ENCODE measurements at places on chromosomes 5 and 9. TPM values are rescaled to one million over a fixed set of nuclear protein-coding genes. Genes with fewer than 3 reads are reported as not detected.

GRCh38 chr5:20608567-20608966, 620.6 kb upstream of the CDH18 start:
- DNase-seq, result no peak

GRCh38 chr9:21904776-21905175, 89.4 kb downstream of the CDKN2A start:
- no peak for DNase-seq

DNA sequence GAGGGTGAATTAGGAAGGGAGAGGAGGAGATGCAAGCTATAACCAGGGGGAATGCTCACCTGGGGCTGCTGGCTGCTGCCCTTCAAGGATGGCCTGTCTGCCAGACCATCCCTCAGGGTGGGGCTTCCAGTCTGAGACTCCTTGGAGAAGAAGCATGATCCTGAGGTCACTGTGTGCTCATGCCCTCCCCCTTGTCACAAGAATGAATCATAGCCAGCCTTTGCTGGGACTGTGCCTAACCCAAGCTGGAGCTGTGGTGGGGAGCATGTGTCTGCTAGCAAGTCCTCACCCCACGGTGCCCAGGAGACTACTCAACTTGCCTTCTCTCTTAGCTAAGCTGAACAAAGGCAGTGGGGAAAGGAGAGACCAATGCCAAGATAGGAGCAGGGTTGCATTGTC, 463.6 kb downstream of the SPOCK1 start:
- DNase-seq, result no peak

DNA sequence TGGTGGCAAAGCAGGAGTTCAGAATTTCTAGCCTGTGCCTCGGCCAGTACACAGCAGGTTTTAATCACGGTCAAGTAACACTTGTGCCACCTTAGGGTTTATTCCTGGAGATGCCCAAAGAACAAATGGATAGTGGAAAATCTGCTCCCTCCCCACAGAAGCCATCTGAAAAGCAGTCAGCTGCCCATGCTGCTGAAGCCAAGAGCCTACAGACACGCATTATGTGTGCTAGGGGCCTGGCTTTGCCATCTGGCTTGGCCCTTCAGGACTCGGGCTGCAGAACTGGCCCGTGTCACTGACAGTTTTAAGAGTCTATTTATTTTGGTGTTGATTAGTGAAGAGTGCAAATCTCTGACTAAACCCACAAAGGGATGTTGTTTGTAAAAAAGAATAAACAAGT, 11.1 kb downstream of the ARSB start:
- no peak for DNase-seq

- DNase-seq, result no peak
Measured at GRCh38 chr5:119340597-119341218, 15.1 kb upstream of the TNFAIP8 start.

Gene KLF4
- 17.6 TPM for total RNA-seq

Gene N4BP3
- total RNA-seq, result 3.6 TPM

DNA sequence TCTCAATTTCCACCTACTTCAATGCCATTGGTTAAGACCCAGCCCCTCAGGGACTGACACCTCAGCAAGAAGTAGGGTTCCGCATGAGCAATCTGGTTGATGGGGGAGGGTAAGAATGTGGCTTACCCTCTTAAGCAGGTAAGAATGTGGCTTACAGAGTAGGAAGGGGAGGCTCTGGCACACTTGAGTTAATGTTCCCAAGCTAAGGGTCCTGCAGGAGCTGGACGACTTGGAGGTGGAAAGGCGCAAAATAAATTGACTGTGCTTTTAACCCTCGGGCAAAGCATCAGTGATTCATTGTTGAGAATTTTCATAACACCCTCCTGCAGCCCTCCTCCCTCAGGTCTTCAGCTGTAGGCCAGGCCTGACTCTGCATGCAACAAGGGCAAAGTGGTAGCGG, 24.9 kb upstream of the ADRA1B start:
- DNase-seq, result no peak

GRCh38 chr9:86355814-86356213, 1.6 kb upstream of the TUT7 start:
- DNase-seq, result peak; percentile 73

- no peak for DNase-seq
Measured at GRCh38 chr9:23011669-23012068, 565.0 kb downstream of the DMRTA1 start.

Gene ABLIM3
- 4.7 TPM for total RNA-seq

GRCh38 chr9:119002491-119002890, 366.7 kb downstream of the BRINP1 start:
- DNase-seq, result no peak

DNA sequence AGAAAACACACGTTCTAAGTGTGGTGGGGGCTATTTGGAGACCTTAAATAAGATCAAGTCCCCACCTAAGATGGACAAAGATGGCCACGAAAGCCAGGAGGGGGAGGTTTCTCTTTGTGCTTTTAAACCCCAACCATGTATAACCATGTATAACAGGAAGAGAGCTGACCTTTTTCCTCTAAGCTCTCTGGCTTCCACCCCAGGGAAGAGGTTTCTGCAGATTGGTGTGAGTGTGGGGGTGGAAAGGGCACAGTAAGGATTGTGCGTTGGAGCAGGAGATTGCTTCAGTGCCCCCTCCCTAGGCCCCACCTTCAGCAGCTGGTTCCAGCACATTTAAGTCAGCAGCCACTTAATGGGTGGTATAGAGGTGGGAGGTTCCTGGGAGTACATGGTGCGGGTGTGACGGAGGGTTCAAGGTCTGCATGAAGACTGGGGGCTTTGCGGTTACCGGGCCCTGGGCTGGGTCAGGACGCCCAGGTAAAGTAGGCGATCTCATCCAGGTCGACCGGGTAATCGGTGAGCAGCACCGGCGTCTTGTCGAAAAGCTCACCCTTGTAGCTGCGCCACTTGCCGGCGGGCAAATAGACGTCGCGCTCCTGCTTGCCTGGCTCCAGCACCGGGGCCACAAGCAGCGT, 6.2 kb downstream of the MYORG start:
- no peak for DNase-seq

Gene CCDC171
- 1.1 TPM for total RNA-seq

DNA sequence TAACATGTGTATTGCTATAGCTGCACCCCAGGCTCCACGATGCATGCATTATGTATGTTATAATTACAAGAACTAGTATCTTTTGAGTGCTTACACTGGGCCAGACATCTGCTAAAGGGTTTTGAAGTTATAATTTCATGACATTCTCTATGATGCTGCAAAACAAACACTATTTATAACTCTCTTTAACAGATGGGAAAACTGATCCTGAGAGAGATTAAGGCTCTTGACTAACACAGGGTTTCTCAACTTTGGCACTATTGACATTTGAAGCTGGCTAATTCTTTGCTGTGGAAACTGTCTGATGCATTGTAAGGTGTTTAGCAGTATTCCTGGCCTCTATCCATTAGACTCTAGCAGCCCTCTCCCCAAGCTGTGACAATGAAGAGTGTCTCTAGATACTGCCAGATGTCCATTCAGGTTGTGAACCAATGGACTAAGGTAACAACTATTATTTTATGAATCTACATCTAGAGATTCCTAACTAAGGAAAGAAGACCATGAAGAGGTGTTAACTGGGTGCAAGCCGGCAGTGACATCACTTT, 258.6 kb downstream of the ASTN2 start:
- no peak for DNase-seq

DNA sequence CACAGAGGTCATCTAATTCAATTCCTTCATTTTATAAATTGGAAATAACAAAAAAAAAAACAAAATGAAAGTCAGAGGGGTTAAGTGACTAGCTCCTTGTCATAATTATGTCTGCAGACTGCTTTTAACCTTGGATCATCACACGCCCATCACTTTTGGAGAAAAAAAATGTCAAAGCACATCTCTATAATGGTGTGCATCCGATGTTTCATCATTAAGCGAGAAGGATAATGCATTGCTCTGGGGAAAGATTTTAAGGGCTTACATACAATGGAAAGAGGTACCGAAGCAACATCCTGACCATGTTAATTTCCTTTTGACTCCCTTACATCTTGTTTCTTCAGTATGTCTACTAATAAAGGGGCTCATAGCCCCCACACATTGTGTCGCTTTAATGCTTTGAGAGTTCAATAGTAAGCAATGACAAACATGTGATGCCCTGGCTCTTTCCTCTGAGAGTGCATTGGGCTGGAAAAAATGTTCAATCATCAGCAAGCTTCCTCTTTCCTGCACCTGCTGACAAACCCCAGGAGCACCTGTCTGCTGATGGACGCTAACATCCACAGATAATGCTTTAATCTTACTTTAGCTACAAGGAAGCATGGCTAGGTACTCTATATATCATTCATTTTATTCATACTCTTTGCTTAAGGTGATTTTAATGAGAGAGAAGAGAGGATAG, 242.2 kb downstream of the SMARCA2 start:
- DNase-seq, result no peak

DNA sequence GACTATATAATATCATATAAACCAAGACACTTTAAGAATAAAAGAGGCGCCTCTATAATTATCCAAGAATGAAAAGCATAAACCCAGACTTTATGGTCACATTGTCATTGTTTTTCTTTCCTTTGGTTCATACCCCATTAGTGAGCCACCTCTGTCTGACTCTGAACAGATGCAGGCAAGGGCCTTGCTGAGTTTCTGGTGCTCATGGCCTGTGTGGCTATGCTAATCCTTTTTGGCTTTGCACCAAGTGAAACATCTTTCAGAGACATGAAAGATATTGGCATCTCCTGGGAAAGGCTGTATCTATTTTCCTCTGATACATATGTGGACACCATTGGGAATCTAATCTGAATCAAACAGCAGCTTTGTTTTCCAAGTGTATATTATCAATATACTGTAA, 222.5 kb downstream of the CHSY3 start:
- DNase-seq, result no peak

- DNase-seq, result no peak
Measured at GRCh38 chr9:136044207-136044970, 50.7 kb downstream of the NACC2 start.

GRCh38 chr9:35753466-35753865, 610 bp downstream of the MSMP start:
- no peak for DNase-seq

- DNase-seq, result peak; percentile 44
Measured at GRCh38 chr9:16344343-16344742, 526.1 kb downstream of the BNC2 start.

DNA sequence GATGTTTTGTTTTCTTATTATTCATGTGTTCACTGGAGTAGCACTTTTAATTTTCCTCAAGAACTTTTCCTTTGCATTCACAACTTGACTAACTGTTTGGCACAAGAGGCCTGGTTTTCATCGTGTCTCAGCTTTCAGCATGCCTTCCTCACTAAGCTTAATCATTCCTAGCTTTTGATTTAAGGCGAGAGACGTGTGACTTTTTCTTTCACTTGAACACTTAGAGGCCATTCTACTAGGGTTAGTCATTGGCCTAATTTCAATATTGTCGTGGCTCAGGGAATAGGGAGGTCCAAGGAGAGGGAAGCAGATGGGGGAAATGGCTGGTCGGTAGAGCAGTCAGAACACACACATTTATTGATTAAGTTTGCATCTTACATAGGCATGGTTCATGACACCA, 94.0 kb downstream of the ZNF462 start:
- no peak for DNase-seq

DNA sequence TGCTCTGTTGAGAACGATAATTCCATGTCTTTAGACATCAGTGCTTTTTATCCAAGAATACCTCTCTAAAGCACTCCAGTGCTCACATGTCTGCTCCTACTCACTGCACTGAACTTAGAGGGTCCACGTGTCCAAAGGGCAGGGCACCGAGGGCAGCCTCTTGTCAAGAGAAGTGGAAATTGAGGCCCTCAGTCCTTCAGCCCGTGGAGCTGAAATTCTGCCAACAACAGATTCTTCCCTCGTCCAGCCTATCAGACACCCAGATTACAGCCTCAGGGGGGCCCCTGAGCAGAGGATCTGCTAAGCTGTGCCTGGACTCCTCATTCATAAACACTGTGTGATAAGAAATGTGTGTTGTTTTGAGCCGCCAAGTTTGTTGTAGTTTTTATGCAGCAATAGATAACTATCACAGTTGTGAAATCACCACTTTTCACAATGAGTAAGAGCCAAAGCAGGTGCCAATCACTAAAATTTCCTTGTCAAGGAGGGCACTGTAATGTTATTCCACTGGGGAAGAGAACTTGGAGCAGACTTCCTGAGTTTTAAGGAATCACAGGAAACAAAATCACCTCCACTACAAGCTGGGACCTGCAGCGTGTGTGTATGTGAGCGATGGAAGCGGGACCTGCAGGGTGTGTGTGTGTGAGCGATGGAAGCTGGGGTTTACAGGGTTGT, 58.8 kb upstream of the IGFBPL1 start:
- DNase-seq, result peak; percentile 52

- no peak for DNase-seq
Measured at GRCh38 chr9:94280409-94280989, 21.4 kb downstream of the ZNF169 start.

DNA sequence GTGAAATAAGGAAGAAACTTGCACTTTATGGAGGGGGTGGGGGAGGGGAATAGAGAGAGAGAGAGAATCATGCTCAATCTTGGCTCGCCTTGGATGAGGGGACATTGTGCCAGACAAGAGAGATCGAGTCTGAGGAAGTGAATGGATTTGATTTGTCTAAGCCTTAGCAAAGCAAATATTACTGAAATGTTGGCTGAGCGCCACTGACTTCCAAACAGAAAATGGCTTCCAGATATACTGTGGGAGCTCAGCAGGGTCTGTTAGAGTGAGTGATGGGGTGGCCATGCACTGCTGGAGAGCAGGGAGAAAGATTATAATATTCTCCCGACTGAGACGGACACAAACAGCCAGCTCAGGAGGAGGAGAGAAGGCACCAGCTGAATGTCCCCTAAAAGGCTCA, 34.5 kb downstream of the BRINP1 start:
- no peak for DNase-seq

DNA sequence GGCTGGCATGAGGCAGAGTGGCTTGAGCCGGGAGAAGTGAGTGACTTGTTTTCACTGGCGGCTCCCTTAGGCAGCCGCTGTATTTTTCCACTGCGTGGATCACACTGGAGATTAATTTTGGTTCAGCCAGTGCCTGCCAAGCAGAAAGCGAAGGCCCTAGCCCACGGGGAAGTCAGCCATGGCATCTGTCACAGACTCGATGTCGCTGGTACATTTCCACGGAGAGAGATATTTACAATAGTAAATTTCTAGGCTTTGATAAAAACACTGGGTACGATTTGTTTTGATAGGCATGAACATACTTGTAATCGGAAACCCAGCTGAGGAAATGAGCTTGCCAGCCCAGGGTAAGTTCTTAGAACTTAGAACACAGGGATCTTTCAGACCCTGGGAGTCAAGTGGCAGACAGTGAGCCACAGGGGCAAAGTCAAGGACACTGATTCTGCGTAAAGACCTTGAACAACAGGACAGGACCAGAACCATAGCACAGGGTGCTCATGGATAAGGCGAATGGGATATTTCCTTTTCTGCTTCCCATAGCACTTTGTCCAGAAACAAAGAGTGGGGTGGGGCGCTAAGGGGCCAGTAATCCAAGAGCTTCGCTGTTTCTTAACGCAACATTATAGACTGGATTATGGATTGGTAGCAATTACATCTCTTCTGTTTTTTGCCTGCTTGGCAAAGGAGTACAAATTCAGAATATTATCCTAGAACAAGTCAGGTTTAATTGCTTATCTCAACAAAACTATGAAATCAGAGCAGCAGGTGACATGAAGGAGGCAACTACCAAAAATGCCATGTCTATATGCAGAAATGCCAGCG, 4.5 kb downstream of the DUSP1 start:
- peak; percentile 81 for DNase-seq

- peak; percentile 30 for DNase-seq
Measured at GRCh38 chr9:109652112-109652511, 127.9 kb upstream of the PALM2AKAP2 start.

Measured in foreskin keratinocyte (primary cell).